Activated CD4-positive, alpha-beta T cell treated with anti-CD3 and anti-CD28 coated beads for 4 hours (primary cell): ENCODE measurements at places on chromosomes 6 and 20.

DNA sequence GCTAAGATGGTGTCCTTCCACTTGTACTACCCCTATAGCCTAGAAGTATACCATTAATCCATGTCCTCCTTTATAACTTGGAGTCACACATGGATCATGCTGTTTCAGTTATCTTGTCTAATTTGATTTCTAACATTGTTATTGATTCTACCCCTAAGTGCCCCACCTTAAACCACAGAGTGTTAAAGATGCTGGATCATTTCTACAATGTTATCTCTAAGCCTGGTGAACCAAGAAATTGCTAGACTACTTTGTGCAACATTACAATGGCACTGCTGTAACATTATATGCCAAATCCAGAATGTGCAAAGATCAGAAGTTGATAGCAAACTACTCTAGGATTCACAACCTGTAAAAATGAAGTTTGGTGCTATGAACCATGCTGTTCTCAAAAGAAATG, 1.7 kb downstream of the CGA start:
- no peak for DNase-seq

DNA sequence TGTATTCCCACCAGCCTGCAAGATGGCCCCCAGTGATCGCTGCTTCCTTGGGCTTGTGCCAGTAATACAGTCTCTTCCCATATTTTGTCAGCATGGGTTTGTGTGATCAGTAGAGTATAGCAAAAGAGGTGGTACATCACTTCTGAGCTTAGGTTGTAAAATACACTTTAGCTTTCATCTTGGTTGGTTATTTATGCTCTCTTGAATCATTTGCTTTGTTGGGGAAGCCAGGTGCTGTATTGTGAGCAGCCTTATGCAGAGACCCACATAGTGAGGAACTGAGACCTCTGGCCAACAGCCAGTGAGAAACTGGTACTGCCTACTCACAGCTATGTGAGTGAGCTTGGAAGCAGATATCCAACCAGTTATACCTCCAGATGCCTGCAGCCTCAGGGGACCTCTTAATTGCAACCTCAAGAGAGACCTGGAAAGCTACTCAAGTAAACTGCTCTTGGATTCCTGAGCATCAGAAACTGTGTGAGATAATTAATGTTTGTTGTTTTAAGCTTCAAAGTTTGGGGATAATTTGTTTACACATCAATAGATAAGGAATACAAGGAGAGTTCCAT, 229.3 kb downstream of the FARS2 start:
- DNase-seq = no peak

- DNase-seq = no peak
These were observed 67.2 kb downstream of the PKIB start for GRCh38 chr6:122677406-122677805.

GRCh38 chr20:48295966-48296421, 510.7 kb upstream of the SULF2 start:
- no peak for DNase-seq

- no peak for DNase-seq
These were observed 28.1 kb upstream of the BMP2 start for GRCh38 chr20:6739406-6739805.

DNA sequence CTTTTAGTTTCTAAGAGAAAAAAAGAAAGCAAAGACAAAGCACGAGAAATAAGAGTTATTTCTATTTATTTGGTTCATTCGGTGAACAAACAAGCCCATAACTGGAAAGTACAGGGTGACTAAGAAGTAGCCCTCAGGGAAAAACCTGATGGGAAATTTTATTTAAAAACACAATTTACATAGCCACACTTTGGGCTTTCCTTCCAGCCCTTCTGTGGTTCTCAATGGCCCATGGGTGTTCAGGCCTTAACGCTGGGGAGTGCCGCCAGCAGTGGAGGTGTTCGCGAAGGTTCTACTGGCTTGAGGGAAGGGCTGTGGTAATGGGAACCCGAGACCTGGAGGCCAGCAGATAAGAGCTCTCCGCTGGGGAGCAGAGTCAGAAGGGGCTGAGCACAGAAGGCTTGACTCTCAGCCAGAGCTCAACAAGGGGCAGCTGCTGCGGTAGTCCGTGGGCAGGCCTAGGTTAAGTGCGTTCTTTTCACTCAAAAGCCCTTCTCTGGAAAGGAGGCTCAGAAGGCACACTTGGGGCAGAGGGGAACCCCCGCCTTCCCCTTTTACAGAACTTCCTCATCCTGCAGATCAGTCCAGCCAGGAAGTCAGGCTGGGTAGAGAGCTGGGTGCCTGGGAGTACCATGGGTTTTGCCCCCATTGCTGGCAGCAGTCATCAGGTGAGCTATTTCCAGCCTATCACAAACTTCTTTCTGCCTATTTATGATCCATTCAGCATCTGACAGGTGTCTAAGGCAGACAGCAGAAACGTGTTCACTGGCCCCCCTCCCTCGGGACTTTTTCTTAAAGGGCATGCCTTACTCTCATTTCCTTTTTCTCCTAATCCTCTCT, 8.8 kb upstream of the CD83 start:
- DNase-seq = no peak

DNA sequence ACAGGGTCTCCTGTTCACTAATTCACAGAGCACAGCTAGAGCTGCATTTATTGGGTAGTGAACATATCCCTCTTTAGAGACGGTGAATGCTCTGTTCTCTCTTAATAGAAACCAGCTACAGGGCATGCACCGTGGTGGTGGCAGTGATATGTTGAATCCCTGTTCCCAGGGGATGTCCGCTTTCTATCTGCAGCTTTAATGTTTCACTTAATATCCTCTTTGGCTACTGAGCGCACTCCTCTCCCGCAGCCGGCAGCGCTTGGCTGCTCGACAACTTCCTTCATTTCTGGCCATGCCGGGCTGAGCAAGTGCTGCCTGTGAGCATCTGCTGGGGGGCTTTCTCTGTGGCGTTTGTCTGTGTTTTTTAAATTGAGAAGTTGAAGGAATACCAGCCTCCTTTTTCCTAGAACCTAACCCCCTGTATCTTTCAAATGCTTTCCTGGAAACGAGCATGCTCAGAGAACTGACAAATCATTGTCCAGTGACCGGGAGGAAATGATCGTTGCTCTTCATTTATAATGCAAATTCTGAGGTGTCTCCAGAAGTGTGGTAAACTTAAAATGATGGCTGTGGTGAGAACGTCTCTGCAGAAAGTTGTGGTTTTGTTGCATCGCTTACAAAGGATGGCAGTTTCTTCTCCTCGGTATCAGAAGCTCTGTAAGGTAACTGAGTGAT, 297.9 kb downstream of the UTRN start:
- DNase-seq = peak; percentile 8

GRCh38 chr6:150894935-150895552, 29.5 kb downstream of the MTHFD1L start:
- peak; percentile 4 for DNase-seq

GRCh38 chr6:36121787-36122494, 8.4 kb upstream of the MAPK13 start:
- DNase-seq = no peak

DNA sequence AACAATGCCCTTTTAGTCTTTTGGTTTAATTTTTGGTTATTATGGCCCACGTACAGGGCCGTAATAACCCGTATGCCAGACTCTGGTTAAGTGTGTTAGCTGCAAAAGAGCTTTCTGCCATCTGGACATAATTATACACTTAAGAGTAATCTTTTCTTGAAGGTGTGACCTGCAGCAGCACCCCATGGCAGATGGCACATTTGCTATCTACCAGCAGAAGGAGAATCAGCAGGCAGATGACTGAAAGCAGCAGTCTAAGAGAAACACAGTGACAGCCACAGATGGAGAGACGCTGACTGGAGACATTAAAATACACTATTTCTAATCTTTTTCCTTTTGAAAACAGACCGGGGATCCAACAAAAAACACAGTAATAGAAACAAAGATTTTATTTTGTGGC, 18.7 kb downstream of the ASF1A start:
- DNase-seq = no peak

GRCh38 chr6:52132292-52132691, 44.9 kb upstream of the PKHD1 start:
- DNase-seq = no peak

- DNase-seq = no peak
These were observed 48.0 kb downstream of the SYTL3 start for GRCh38 chr6:158697811-158698210.

GRCh38 chr6:108665495-108666196, 104.9 kb downstream of the FOXO3 start:
- DNase-seq = no peak

- DNase-seq = no peak
These were observed 118.8 kb upstream of the NRN1 start for GRCh38 chr6:6125495-6125894.

GRCh38 chr6:73774311-73774774, 78.3 kb downstream of the CD109 start:
- DNase-seq = no peak

DNA sequence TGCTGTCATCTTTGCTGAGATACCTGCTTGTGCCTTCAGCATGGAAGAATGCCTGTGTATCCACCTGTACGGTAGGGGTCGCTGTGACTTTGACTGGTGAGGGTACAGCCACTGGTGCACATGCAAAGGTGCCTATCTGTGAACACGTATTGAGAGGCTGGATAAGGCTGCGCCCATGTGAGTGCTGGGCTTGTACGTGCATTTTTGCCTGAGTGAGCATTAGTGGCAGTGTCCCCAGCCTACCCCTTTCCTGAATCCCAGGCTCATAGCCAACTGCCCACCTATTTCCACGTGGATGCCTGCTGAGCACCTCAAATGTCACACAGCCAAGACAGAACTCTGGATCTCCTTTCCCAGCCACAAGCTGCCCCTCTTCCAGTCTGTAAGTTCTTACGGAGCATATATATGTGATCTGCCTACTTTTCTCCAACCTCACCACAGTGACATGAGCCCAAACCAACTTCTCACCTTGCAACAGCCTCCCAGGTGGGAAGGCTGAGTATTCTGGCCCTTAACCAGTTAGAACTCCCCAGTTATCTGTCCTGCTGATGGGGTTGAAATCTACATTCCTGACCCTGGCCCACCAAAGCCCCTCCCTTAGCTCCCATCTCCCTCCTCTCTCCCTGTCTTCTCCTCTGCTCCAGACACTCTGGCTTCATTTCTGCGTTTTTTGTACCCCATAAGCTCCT, 1.1 kb upstream of the SLC2A10 start:
- DNase-seq = no peak

GRCh38 chr6:11542863-11543262, 5.3 kb downstream of the TMEM170B start:
- no peak for DNase-seq

GRCh38 chr20:710780-711450, 35.3 kb upstream of the SCRT2 start:
- DNase-seq = no peak

DNA sequence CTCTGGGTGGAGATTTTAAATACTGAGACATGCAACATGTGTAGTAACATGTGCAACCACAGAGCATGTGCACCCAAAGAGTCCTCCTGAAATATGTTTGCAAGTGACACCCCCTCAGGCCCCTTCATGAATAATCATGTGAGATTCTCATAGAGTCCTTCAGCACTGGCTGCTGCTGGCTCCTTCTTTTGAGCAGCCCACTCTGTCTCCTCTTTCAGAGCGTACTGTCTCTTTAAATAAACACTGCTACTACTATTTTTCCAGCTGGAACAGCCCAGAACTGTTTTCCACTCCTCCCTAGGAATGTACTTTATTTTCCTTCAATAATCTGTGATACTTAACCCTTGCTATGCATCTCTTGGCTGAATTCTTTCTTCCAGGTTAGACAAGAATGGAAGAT, 42.0 kb downstream of the HLA-DRB5 start:
- no peak for DNase-seq

DNA sequence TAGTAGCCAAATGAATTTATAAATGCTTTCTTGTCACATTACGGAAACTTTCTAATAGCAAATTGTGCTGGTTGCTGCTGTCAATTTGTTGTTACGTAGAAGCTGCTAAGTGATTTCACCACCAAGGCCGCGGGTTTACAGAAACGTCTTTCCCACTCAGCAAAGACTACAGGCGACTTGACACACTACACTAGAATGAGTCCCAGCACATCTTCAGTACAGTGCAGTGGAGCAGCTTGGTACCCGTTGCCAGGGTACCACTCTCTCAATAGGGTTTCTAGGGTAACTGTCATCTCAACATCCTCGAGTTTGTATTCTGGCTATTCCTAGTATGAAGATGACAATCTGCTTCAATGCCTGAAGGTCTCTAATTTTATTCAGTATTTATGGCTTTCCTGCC, 22.7 kb upstream of the ZDHHC14 start:
- no peak for DNase-seq

DNA sequence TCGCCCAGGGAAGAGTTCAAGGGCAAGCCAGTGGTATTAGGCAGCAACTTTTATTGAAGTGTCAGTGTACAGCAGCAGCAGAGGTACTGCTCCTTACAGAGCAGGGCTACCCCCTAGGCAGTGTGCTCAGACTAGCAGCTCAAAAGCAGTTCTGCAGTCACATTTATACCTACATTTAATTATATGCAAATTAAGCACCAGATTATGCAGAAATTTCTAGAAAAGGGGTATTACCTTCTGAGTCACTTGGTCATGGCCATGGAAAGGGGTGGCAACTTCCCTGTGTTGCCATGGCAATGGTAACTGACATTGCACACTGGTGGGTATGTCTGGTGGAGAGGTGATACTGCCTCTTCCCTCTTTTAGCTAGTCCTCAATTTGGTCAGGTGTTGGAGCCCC, 2.1 kb upstream of the ZKSCAN4 start:
- no peak for DNase-seq

DNA sequence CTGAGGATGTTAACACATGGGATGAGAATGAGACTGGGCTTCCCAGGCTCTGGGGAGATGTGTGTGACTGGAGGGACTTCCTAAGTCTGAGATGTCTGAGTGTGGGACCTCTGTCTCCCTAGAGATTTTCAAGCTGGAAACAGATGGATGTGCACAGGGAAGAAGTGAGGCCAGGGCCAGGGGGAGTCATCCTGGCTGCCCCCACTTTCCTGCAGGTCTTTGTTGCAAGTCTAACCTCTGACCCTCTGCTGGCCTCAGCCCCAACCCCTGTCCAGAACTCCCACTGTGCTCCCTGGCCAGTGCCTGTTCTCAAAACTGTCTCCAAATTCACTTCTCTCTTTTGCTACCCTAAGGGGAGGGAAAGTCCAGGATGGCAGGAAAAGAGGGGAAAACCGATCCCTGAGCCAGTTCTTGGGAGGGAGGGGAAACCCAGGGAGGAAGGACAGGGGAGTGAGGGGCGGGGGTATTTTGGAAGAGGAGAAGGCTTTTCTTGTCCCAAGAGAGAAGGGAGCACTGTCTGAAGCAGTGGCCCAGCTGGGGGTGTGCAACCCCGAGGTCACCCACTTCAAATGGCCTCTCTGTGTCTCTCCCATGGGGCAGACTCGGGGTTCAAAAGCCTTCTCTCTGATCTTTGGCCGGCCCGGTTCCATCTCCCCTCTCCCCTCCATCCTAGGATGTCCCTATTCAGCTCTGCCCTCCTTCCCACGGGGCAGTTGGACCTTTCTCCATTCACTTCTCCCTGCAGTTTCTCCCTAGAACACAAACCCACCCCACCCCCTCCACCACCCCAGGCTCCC, 3.1 kb downstream of the PPP1R18 start:
- DNase-seq = peak; percentile 13

GRCh38 chr6:139648430-139649000, 274.1 kb upstream of the CITED2 start:
- no peak for DNase-seq

DNA sequence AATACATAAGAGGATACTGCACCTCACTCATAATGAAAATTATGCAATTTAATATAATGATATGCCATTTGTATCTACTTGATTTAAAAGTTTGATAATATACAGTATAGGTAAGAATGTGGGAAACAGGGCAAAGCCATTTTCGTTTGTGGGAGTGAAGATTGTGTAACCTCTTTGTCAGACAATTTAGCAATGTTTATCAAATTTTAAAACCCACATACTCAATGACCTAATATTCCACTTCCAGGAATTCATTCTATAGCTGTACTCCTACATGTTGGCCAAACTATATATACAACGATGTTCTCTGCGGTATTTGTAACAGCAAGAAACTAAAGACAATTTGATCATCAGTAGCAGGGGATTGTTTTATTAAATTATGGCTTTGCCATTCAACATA, 17.8 kb upstream of the FKBP5 start:
- DNase-seq = no peak
